ENCODE measurements at places on chromosomes 13 and 19. TPM values are rescaled to one million over a fixed set of nuclear protein-coding genes. Genes with fewer than 3 reads are reported as not detected.

Gene CEACAM3
- not detected for total RNA-seq

Gene ZNF227
- total RNA-seq, result 26.3 TPM

Gene ZNF606
- 6.8 TPM for total RNA-seq

Gene GRIK5
- not detected for total RNA-seq

Gene IZUMO2
- not detected for total RNA-seq

Gene ZNF540
- total RNA-seq, result not detected

Gene ANGPTL4
- not detected for total RNA-seq

Gene IGFL3
- total RNA-seq, result 1.7 TPM

Gene PLIN5
- total RNA-seq, result not detected

Gene ZNF708
- total RNA-seq, result 4.5 TPM

Gene ZNF320
- total RNA-seq, result 1.1 TPM

Gene C13orf42
- not detected for total RNA-seq

Gene TSHZ3
- 3.6 TPM for total RNA-seq

Gene FAM83E
- 1.2 TPM for total RNA-seq

Gene SULT2A1
- not detected for total RNA-seq

Gene KIR3DL2
- total RNA-seq, result not detected

Gene ZNF536
- not detected for total RNA-seq

Gene PNMA8A
- not detected for total RNA-seq

Gene LRRC25
- total RNA-seq, result not detected

Gene CLC
- not detected for total RNA-seq

Gene CGB2
- 0.71 TPM for total RNA-seq

Gene GPR180
- total RNA-seq, result 9.0 TPM

Gene SLC17A7
- 1.7 TPM for total RNA-seq

Gene PDE4C
- 0.13 TPM for total RNA-seq

Gene ADGRE3
- not detected for total RNA-seq

Data from HT1080 (cell line).